ENCODE measurements at places on chromosomes 12 and 14. TPM values are rescaled to one million over a fixed set of nuclear protein-coding genes. Genes with fewer than 3 reads are reported as not detected.

Gene TAS2R7
- not detected for total RNA-seq

Gene STON2
- total RNA-seq, result 1.1 TPM

Gene DPPA3
- not detected for total RNA-seq

Gene TBK1
- total RNA-seq, result 24.6 TPM

Gene MGP
- total RNA-seq, result not detected

Gene TAS2R14
- 0.61 TPM for total RNA-seq

Gene FBLN5
- total RNA-seq, result 3.3 TPM

Gene C3AR1
- total RNA-seq, result not detected

Gene PIK3C2G
- not detected for total RNA-seq

Gene HOXC5
- 1.3 TPM for total RNA-seq

Gene TAS2R42
- total RNA-seq, result not detected
